ENCODE measurements at places on chromosomes 1 and 21.

- DNase-seq, result no peak
These were observed 91.5 kb downstream of the IER5 start for GRCh38 chr1:181179987-181180365.

DNA sequence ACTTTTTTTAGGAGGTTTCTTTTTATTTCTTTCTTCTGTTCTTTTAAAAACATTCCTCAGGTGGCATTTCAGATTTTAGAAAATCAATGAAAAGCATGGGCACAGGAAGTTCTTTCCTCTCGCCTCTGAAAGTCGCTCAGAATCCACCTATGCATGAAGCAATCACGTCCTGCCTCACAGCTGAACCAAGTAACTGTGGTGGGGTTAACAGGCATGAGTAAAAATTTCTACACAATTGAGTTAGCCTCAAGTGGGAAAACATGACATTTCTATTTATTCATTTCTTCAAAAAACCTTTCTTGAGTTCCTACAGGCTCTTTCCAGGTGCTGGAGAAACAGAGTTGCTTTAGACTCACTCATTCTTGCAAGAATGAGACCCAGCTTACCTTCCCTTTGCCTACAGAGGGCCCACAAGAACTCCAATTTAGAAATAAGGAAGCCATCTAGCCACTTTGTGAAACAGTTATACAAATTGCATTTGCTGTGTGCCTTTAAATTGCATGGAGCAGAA lies 508.9 kb upstream of the PKN2 start:
- DNase-seq, result no peak

GRCh38 chr1:1353389-1354151 lies 4.4 kb upstream of the DVL1 start:
- DNase-seq, result no peak

DNA sequence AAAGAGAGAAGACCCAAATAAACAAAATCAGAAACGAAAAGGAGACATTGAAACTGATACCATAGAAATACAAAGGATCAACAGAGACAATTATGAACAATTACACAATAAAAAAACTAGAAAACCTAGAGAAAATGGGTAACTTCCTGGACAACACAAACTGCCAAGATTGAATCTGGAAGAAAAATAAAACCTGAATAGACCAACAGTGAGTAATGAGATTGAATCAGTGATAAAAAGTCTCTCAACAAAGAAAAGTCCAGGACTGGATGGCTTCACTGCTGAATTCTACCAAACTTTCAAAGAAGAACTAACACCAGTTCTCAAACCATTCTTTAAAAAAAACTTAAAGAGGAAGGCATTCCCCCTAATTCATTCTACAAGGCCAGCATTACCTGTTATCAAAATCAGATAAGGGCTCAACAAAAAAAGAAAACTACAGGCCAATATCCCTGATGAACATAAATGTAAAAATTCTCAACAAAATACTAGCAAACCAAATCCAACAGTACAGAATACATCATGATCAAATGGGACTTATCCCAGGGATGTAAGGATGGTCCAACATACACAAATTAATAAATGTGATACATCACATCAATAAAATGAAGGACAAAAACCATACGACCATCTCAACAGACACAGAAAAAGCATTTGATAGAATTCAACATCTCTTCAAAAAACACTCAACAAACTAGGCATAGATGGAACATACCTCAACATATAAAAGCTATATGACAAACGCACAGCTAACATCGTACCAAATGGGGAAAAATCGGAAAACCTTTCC lies 119.9 kb downstream of the ACBD6 start:
- DNase-seq, result no peak

GRCh38 chr1:53122961-53123413 lies 19.5 kb downstream of the SLC1A7 start:
- DNase-seq, result no peak
